ENCODE measurements at places on chromosomes 7 and 10. TPM values are rescaled to one million over a fixed set of nuclear protein-coding genes. Genes with fewer than 3 reads are reported as not detected.

DNA sequence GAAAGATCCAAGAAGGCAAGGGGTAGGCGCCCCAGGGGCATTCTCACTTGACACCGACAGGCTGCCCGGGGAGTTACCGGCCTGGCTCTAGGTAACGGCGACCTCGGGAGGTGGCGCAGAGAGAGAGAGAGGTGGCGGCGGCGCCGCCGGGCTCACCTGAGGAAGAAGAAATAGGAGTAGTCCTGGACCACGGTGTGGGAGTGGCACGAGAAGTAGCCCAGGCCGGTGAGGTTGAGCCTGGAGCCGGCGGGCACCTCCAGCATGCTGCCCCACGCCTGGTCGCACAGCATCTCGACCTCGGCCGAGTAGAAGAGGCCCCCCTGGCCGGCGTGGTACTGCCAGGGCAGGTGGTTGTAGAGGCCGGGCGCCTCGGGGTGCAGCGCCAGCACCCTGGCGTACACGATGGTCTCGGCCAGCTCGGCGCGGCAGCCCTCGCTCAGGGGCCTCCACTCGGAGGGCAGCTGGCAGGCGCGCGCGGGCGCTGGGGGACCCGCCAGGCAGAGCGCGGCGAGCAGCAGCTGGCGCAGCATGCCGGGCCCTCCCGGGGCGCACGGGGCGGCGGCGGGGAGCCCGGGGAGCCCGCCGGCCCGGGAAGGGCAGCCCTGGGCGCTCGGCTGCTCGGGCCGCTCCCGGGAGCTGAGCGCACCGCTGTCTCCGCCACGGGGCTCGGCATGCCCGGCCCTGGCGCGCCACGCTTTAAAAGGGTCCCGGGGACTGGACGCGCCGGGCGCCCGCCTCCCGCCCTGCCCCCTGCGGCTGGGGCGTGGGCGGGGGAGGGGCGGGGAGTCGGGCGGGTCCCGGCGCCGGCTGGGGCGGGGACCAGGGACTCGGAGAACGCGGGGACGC lies at the start of gene CCDC3:
TSS of gene CCDC3 (minus strand) at position 673 of the 846 bp plus-strand sequence. CDS start at position 530, 143 bp downstream.
- DNase-seq, result no peak

DNA sequence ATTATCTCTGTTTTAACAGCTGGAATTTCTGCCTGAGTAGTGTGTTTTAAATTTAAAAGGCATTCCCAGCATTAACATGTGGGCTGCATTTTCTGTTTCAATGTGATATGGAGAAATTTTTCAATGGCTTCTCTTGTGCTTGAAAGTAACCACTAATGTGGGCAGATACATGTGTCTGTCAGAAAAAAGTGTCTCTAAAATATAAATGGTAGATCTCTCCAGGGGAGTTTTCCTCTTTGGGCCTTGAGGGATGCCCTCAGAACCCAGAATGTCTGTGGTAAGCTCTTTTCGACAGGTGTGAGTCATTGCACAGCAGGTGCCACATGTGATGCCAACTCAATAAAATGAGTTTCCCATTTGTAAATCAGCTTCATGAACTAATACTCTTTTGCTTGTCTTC lies 221.1 kb downstream of the SEMA3E start:
- no peak for DNase-seq

DNA sequence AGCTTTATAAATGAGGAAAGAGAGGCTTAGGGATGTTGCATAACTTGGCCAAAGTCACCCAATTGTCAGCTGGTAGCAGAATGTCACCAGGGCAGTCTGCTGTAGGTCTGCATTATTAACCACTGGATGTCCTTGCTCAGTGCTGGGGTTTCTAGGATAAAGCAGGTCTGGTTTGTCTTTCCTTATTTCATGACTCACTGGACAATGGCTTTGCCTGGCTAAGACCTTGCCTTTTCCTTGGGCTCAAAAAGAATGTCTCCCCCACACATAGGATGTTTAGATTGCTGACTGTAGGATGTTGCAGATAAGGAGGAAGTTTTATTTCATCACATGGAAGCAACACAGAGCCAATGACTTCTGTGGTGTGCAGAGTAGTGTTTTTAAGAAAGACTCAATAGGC lies 29.4 kb downstream of the WDFY4 start:
- no peak for DNase-seq

GRCh38 chr10:2232479-2232878 lies 495.2 kb upstream of the ADARB2 start:
- no peak for DNase-seq

OR2A5 gene
- not detected for polyA plus RNA-seq

LIPN gene
- polyA plus RNA-seq, result not detected

CRPPA gene
- 4.4 TPM for polyA plus RNA-seq

SHH gene
- 0.10 TPM for polyA plus RNA-seq

TYW1 gene
- polyA plus RNA-seq, result 15.5 TPM

FANK1 gene
- 0.56 TPM for polyA plus RNA-seq

All from hindlimb muscle (tissue), 1 donor.